ENCODE measurements at places on chromosomes 7 and 10.

DNA sequence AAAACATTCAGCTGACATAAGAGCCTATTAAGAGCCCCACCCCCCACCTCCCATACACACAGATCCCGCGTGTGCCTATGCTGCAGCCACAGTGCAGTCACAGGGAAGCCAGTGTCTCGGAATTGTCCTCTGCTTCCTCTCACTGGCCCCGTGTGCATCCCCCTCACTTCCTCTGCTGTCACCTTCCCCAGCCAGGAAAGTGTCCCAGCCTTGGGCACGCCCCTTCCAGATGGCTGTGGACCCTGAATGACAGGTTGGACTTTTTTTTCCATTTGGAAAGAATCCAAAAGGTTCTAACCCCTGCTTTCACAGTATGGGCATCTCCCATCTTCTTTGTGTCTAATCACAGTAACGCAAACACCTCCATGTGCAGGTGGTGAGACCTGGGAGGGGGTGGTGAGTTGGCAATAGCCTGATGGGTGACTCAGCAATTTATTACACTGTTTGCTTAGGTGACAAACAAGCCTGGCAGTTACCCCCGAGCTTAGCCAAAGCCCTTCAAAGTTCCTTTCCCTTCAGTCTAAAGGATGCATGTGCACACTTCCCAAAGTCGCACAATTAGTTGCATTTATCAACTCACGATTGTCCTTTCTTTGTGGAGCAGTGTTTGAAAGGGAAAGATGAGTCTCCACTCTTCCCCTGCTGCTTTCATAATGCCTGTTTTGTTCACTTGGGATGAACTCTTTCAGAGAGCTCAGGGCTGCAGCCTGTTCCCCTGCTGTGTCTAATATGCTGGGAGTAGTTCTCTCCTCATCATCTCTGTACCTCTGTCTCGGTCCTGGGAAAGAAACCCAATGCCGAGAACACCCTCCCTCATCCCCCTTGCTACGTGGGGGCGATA is 67.5 kb upstream of the EFCAB10 start:
- no peak for DNase-seq

GRCh38 chr10:132963430-132963960 is 21.1 kb upstream of the CFAP46 start:
- no peak for DNase-seq

- no peak for DNase-seq
These were observed 102.7 kb upstream of the FAM13C start for GRCh38 chr10:59465088-59465487.

- DNase-seq: no peak
These were observed 38.6 kb downstream of the TRIL start for GRCh38 chr7:28919510-28919909.

GRCh38 chr7:18552943-18553604 is 57.5 kb downstream of the HDAC9 start:
- no peak for DNase-seq

DNA sequence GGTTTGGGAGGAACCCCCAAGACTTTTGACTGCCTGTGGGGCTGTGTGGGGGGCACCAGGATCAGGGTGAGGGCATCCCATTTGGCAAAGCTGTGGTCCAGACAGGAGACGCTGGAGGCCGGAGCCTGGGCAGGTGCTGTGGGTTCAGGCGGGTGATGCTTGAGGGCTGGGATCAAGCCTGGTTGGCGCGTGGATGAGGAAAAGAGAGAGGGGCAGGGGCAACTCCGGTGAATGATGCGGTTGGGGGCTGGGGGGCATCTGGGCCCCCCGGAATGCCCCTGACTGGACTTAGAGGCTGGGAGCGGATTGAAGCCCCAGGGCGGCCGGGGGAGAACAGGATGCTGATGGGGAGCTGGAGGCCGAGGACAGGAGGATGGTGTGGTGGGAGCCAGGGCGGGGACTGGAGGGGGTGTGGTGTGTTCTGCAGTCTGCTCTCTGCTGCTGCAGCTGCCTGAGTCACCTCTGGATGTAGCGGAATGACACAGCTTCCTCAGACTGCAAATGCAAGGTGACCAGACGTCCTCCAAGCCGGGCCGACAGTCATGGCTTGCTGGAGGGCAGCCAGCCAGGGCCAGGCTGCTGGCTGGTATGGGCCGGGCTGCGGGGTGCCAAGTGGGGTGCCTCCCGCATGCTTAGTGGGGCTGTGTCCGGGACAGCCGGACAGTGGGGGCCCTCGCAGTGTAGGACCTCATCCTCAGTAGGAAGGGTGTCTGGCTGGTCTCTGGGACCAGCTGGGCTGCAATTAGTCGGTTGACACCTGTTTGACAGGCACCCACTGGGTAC is 3.2 kb downstream of the MAFK start:
- no peak for DNase-seq

DNA sequence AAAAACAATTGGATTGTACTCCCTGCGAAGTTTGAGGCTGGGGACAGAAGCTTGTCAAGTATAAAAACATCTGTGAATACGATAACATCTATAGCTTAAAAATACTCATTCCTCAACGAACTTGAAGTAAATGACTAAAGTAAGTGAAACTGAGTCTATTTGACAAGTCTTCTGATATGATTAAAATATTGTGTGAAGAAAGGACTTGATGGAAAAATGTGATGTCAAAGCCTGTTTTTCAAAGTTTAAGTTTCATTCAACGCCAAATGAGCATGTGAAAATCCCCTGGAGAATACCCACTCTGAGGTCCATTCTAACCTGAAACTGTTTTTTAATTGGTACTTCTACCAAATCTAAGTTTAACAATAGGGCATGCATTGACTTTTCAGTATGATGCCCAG is 122.3 kb upstream of the MDFIC start:
- DNase-seq: no peak

DNA sequence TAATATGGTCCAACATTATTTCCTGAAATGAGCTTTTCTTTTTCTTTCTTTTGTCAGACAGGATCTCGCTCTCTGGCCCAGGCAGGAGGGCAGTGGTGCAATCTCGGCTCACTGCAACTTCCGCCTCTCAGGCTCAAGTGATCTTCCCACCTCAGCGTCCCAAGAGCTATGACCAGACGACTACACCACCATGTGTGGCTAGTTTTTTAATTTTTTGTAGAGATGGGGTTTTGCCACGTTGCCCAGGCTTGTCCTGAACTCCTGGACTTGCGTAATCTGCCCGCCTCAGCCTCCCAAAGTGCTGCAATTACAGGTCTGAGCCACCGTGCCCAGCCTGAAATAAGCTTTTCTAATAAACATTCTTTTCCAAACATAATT is 48.6 kb downstream of the CUL2 start:
- DNase-seq: no peak

DNA sequence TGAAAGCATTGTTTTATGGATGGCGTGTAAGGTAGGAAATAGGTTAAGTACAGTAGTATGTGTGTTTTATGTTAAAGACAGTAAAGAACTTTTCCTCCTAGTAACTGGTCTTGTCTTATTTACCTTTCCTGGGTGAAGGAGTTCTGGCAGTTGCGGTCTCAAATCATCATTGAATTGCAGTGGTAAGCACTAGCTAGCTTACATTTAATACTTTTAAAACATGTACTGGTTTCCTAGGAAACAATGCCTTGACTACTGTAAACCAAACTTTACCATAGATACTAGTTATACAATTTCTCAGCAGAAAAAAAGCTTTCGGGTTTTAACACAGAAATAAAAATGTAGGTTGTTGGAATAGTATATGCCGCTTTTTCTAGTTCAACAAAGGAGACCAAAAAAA is 37.7 kb downstream of the PRKG1 start:
- DNase-seq: no peak

DNA sequence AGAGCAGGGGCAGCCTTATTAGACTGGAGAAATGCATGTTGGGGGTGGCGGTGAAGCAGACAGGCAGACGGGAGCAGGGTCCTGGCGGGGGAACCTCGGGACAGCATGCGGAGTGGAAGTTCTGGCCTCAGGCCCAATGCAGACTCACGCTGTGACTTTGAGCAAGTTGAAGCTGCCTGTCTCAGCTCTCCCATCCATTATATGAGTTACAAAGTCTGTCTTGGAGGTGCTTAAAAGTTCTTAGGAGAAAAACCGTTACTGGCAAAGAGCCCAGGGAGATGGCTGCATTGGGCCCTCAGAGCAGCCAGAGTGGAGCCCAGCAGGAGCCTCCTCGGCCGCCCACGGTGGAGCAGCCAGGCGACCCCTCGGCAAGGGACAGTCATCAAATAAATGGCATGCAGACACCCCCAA is 509.5 kb downstream of the PLXNA4 start:
- DNase-seq: no peak

GRCh38 chr7:2417981-2418481 is 14.6 kb downstream of the CHST12 start:
- no peak for DNase-seq

GRCh38 chr10:45373576-45374349 is at the start of gene ALOX5:
Gene ALOX5, plus strand, starts transcription at chr10:45374216. Its CDS starts 64 bp downstream, at chr10:45374280.
- DNase-seq: no peak

DNA sequence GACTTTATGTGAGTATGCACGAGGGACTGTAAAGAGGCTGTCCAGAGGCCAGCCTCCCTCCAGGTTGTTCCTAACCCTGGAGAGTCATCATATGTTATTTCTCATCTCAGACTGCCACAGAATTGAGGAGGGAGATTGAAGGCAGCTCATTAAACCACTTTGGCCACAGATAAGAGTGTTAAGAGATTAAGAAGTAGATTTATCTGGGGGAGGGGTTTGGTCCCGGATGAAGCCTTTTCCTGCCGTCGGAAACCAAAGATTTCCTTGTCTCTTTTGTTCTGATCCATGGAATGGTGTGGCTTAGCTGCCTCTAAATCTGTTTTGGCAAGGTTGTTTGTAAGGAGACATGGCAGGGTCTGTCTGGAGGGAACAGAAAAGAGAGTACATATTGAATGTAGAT is 338.8 kb downstream of the AUTS2 start:
- DNase-seq: no peak

- no peak for DNase-seq
These were observed 93.1 kb upstream of the DKK1 start for GRCh38 chr10:52220947-52221346.

DNA sequence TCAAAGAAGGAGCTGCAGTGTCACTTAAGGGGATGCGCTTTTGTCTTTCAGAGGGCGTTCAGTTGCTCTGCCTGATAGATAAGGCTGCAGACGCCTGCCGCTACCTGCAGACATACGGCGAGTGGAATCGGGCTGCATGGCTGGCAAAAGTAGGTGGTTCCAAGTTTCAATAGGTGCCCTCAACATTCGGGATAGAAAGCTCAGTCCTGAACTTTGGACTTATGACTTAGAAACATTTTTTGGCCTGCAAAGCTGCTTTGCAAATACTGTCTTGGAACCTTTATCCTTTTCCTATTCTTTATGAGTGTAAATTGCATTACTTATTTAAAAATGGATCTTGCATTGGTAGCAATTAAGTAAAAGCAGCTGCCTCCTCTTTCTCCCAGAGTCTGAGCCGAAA is 54.1 kb downstream of the WDR11 start:
- no peak for DNase-seq

DNA sequence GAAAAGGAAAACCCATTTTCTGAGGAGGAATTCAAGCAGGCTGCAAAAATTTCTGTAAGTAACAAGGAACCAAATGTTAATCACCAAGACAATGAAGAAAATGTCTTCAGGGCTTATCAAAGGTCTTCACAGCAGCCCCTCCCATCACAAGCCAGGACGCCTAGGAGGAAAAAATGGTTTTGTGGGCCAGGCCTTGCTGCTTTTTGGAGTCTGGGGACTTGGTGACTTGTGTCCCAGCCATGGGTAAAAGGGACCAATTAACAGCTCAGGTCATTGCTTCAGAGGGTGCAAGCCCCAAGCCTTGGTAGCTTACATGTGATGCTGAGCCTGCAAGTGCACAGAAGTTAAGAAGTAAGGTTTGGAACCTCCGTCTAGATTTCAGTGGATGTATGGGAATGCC is 55.7 kb upstream of the FOXP2 start:
- DNase-seq: no peak

- DNase-seq: no peak
These were observed at the start of gene CALD1 for GRCh38 chr7:134778941-134779740. Gene CALD1, plus strand, starts transcription at chr7:134779634. Its CDS starts 88,100 bp downstream, at chr7:134867734.

DNA sequence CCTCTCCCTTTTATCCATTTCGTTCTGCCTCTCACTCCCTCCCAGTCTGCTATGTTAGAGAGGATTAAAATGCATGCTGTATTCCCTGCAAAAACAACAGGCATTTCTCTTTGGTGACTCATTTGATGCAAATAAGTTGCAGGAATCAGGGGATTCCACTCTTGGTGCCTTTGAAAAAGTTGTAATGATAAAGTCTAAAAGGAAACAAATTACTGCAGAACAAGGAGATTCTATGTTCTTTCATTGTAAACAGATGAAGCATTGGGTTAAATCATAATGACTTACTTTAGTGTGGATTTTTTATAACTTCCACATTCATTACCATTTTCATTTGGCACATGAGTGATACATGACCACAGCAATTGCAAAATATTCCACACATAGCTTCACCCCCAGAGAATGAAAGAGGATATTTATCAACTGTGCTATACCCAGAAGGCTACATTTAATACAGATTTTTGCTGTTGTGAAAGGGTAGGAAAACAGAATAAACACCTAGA is 33.4 kb upstream of the ABLIM1 start:
- DNase-seq: no peak

DNA sequence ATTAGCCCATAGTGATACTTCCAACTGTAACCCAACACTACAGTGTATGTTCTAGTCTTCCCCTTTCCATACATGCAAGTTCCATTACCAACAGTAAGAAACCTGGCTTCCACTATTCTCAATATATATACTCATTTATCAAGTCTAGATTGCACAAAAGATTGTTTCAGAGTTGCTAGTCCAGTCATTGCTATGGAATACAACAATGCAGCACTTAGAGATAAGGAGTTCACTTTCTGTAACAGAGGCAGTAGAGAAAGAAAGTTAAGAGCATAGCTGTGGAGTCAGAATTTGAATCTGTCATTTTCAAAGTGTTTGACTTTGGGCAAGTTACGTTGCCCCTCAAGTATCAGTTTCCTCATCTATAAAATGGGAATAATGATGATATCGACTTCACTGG is 90.1 kb downstream of the RTKN2 start:
- no peak for DNase-seq

DNA sequence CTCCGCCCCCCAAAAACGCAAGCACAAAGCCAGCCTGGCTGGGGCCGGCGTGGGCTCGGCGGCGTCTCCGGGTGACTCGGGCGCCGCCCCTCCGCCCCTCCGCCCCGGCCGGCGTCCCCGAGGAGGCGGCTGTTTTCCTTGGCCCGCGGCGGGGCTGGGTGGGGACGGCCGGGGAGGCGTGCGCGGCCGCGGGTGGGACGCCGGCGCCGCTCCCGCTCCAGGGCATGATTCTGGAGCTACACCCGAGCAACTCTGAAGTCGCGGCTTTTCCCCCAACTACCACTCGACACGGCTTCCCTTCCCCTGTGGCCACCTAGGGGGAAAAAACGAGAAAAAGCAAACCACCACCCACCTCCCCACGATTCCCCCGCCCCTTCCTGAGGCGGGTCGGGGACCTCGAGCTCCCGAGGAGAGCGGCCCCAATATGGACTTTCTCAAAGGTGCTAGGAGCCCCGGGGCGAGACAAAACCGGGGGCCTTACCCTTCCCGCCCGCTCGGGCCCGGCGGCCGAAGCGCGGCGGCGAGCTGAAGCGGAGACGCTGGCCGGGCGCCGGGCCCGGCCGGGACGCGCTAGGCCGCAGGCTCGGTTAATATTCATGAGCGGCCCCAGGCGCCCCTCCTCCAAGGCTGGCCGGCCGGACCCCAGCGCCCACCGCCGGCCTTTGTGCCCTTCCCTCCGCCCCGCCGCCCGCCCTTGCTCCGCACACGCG is 856 bp downstream of the ARHGAP21 start:
- peak; percentile 35 for DNase-seq

- DNase-seq: no peak
These were observed 20.2 kb upstream of the HPS1 start for GRCh38 chr10:98466861-98467505.

GRCh38 chr10:52703451-52703850 is 69.1 kb downstream of the MBL2 start:
- no peak for DNase-seq

GRCh38 chr7:116741625-116742316 is 69.8 kb downstream of the MET start:
- no peak for DNase-seq
